ENCODE measurements at places on chromosomes 2 and 18.

- no peak for DNase-seq
Measured at GRCh38 chr2:102686479-102687439, 67.4 kb downstream of the SLC9A2 start.

GRCh38 chr2:111122631-111123421, 2.1 kb downstream of the BCL2L11 start:
- DNase-seq: peak; percentile 21

DNA sequence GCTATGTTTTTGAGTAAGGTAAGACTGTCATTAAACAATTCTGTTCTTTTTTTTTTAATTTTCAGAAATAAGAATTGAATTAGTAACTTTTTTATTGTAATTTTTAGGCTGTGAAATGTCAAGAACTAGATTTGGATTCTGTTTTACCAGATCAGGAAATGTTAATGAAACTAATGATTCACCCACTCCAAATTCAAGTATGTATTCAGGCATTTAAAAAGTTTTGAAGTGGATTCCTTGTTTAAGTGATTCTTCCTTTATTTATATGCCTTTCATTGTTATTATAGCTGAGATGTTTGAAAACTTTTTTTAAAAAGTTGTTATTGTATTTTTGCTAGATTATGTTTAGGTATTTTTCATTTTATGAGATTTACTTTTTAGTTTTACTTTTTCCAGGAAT, 96.7 kb downstream of the UBR3 start:
- DNase-seq: no peak

- no peak for DNase-seq
Measured at GRCh38 chr2:19651466-19651865, 250.3 kb downstream of the TTC32 start.

GRCh38 chr2:30237966-30238800, 6.8 kb downstream of the LBH start:
- no peak for DNase-seq

- DNase-seq: no peak
Measured at GRCh38 chr2:75100011-75100800, 99.1 kb downstream of the TACR1 start.
